ENCODE measurements at places on chromosomes 3 and 15.

GRCh38 chr15:83422541-83422940 is 24.6 kb upstream of the SH3GL3 start:
- no peak for DNase-seq

- no peak for DNase-seq
These were observed 59.5 kb upstream of the CTSH start for GRCh38 chr15:79004336-79004735.

DNA sequence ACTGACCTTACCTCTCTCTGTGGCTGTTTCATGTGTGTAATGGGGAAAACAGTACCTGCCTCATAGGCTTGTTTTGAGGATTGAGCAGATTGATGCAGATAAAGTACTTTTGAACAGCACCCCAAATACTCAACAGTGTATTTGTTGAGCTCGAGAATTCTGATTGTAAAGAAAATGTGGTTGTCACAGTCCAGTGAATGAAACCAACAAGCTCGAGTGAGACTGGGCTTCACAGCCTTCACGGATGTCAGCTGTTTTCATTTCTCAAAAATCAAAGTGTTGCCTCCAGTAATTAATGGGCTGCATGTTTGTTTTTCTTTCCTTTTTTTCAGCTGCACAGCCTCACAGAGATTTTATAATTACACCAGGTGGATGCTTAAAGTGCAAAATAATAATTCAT is 43.7 kb downstream of the PARP15 start:
- DNase-seq = no peak

GRCh38 chr3:164903820-164904451 is 174.4 kb downstream of the SI start:
- DNase-seq = no peak

DNA sequence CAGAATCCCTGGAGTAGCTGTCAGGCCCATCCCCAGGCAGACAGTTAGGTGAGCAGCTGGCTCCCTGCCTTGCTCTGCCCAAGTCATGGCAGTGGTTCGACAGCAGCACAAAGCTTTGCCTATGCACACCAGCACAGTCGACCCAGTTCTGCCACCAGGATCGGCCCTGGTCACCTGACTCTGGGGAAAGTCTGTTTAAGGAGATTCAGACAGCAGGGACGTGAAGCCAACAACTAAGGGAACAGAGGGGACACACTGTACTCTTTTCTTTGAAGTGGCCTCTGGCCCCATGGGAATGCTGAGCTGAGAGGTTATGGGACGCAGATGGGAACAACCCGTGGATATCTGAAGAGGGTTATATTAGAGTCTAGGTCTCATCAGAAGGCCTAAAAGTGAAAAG is 134.8 kb downstream of the CHDH start:
- no peak for DNase-seq

DNA sequence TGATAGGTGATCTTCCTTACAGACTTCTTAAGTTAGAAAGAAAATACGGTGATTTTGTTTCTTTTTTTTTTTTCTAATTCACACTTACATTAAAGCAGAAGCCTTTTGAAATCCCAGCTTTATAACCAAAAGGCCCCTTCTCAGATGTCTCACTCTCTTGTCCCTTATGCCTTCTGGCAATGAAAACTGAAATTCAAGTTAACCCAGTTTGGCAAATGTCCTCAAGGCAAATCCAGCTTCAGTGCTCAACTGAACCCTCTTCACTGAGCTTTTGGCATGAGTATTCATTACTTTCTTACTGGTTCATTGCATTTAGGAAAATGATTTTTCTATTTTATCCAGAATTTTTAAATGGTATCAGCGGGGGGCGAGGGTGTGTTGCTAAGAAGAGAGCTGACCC is 17.0 kb downstream of the PLCH1 start:
- DNase-seq = no peak

GRCh38 chr3:58722561-58722960 is 56.0 kb upstream of the FAM3D start:
- no peak for DNase-seq

DNA sequence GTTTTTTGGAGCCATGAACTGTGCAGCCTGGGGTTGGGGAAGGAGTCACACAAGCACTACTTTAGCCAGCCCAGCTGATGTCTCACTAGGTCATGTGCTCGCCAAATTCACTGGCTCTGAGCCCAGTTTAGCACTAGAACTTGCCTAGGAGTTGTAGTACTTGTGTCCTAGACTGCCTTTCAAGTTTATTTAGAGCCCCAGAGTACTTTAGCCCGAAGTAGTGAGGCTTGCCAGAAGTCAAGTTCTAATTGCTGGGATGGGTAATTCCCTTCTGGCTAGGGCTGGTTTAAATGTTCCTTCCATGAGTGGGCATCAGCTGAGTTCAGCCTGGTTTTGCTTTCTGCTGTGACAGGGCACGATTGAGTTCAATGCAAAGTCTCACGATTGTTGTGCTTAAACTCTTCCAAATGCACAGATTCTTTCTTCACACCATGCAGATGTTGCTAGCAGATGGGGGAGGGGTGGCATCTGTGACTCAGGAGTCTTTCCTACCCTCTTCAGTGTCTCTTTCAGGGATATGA is 228.2 kb upstream of the ZPLD1 start:
- DNase-seq = peak; percentile 71

GRCh38 chr3:121747976-121748375 is 1.6 kb downstream of the GOLGB1 start:
- no peak for DNase-seq

DNA sequence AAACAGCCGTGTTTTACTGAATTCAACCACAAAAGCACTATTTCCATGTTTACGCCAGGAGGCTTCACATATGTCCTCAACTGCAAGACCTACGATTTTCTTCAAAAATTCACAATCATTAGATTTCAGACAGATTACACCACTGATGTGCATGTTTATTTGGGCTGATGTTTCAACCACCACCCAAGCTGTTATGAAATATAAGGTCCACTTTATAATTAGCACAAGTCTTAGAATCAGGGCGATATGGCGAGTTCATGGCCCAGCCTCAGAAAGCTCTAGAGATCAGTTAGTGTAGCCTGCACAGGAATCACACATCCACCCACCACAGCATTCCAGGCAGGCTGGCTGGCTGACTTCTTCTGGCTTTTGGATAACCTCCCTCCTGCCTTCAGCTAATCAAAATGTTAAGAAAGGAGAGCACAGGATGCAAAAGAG is 15.4 kb downstream of the SH3BP5 start:
- no peak for DNase-seq

DNA sequence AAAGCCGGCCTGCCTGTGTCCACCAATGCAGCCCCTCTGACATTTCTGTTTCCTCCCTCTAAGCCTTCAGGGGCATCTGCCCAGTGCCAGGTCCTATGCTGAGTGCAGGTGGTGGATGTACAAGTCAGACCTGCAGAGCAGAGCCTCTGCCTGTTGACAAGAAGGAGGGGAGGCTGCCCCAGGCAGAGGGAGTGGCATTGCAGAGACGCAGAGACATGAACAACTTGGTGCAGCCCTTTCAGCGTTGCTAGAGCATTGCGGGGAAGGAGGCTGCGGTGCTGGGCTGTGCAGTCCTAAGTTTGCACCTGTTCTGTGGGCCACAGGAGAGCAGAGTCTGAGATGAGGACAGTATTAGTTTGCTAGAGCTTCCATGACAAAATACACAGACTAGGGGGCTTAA is 65.2 kb downstream of the LSM3 start:
- no peak for DNase-seq

DNA sequence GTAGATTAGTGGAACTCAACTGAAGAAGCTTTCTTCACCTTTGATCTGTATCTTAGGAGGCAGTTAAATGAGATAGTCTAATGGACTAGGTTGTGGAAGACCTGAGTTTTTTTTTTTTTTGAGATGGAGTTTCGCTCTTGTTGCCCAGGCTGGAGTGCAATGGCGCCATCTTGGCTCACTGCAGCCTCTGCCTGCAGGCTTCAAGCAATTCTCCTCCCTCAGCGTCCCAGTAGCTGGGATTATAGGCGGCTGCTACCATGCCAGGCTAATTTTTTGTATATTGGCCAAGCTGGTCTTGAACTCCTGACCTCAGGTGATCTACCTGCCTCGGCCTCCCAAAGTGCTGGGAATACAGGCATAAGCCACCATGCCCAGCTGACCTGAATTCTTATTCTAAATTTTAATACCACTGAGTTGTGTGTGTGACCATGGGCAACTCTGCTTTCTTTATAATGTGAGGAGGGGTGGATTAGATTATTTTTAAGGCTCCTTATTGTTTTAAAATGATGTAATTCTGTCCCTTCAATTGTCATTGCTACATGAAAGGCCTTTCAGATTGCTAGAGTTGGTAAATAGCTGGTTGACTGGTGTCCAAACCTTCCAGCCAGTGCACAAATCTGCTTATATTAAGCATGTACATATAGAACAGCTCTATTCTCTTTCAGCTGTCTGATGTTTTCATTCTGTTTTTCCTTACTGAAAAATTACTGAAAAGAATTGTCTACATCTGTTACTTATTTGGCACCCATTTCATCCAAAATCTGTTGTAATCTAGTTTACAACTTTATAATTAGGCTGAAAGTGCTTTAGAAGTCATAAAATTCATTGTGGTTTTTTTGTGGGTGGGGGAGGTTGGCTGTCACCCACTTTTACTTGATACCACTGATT is 2.3 kb downstream of the LNP1 start:
- DNase-seq = no peak

- no peak for DNase-seq
These were observed 18.4 kb upstream of the CCR2 start for GRCh38 chr3:46335541-46335940.

GRCh38 chr3:8524656-8525399 is 23.2 kb downstream of the LMCD1 start:
- DNase-seq = no peak

DNA sequence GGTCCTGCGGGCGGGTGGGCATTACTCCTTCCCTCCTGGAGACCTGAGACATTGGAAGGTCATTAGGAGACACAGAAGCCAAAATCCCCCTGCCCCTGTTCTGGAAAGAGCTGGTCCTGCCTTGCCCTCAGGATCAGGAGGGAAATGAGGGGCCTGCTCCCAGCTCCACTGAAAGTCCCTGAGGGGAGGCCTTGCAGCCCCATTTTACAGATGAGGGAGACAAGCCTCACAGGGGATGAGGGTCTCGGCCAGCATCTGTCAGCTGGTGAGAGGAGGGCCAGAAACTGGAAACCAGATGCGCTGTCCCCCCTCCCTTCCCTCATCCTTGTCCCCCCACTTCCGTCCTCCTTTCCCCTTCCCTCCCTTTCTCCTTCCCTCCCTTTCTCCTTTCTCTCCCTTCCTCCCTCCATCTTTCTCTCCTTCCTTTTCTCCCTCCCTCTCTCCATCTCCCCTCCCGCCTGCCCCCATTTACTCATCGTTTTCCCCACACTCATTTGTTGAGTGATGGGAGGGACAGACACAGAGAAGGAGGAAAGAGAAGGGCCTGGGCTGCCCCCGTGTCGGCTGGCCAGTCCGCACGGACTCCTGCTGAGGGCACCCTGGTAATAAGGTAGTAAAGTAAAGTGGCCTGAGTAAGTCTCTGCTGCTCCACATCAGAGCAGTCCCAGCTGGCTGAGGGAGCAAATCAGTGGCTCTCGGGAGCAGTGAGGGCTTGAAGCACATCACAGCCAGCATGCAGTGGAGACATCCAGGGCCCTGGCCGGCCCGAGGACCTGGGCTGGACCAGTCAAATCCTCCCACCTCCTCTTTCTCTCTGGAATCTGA is 112.4 kb upstream of the ALDH1A3 start:
- DNase-seq = no peak

DNA sequence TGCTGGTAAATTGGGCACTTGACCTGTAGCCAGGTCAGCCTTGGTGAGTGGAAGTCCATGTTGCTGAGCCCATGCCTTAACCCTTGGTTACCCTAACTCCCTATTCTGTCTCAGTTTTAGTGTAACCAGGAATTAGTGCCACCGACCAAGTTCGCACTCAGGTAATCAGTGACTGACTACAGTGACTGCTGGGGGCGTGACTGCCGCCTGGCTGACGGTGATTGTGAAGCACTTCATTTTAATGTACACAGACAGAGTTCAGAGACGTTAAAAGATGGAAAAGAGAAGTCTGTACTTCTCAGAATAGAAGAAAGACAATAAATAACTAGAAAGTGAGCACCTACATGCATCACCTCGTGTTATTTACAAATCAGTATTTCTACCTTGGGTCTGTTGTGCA is 17.3 kb downstream of the CFAP161 start:
- no peak for DNase-seq

DNA sequence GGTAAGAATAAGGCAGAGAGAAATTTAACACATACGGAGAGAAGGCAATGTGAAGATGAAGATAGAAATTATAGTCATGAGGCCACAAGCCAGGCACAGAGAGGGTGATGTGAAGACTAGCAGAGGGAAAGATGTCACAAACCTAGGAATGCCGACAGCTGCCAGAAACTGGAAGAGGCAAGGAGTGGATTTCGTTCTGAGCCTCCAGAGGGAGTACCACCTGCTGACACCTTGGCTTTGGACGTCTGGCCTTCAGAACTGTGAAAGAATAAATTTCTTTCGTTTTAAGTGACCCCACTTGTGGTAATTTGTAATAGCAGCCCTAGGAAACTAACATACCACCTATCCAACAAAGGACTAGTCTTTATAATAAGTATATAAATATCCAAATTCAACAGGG is 5.0 kb upstream of the SGO1 start:
- no peak for DNase-seq

DNA sequence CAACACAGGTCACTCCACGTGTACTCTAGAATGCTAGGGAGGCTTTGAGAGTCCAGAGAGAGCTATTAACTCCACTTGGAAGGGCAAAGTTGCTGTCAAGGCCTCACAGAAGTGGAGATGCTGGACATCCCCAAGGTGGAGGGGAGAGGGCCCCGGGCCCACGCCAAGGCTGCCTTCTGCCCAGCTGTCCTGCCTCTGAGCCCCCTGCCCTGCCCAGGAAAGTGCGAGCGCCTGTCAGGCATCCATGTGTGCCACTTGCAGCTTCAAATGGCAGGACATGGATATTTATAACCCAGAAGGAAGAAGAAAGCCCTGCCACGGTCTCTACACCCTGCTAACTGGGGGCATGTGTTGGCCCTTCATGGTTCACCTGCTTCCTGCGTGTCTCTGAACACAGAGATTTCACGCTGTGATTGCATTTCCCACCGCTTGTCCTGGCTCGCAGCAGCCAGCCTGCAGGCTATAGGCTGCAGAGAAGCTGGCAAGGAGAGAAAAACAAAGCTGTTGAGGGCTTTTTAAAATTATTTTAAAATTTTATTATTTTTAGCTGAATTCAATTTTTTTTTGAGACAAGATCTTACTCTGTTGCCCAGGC is 17.0 kb downstream of the ANKDD1A start:
- no peak for DNase-seq

- DNase-seq = no peak
These were observed 149.6 kb upstream of the RGMA start for GRCh38 chr15:93238641-93239040.

GRCh38 chr15:29680465-29681165 is 141.7 kb downstream of the TJP1 start:
- DNase-seq = no peak

- no peak for DNase-seq
These were observed 71.9 kb downstream of the GHSR start for GRCh38 chr3:172376402-172376801.
